ENCODE measurements at places on chromosomes 6 and 20.

GRCh38 chr6:13125841-13126240 is 202.5 kb downstream of the TBC1D7 start:
- DNase-seq = no peak

- no peak for DNase-seq
Observed at GRCh38 chr20:10228330-10228729, 9.7 kb downstream of the SNAP25 start.

DNA sequence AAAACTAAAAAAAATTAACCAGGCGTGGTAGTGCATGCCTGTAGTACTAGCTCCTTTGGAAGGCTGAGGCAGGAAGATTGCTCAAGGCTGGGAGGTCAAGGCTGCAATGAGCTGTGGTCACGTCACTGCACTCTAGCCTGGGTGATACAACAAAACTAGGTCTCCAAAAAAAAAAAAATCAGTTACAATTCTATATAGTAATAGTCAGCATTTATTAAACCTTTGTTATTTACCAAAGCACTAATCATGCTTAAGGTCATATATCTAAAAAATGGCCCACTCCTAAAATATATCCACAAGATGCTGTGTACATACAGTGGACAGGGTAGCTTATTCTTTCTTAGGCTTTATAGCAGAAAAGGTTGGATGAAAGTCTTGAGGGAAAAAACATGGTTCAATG is 152.4 kb downstream of the TFAP2A start:
- DNase-seq = no peak

GRCh38 chr6:133542056-133542821 is 301.1 kb downstream of the EYA4 start:
- DNase-seq = no peak

- no peak for DNase-seq
Observed at GRCh38 chr6:150394053-150394898, 25.5 kb downstream of the IYD start.

- no peak for DNase-seq
Observed at GRCh38 chr6:10101551-10102252, 313.2 kb downstream of the TFAP2A start.

- DNase-seq = no peak
Observed at GRCh38 chr6:20117474-20117873, 94.8 kb downstream of the MBOAT1 start.

DNA sequence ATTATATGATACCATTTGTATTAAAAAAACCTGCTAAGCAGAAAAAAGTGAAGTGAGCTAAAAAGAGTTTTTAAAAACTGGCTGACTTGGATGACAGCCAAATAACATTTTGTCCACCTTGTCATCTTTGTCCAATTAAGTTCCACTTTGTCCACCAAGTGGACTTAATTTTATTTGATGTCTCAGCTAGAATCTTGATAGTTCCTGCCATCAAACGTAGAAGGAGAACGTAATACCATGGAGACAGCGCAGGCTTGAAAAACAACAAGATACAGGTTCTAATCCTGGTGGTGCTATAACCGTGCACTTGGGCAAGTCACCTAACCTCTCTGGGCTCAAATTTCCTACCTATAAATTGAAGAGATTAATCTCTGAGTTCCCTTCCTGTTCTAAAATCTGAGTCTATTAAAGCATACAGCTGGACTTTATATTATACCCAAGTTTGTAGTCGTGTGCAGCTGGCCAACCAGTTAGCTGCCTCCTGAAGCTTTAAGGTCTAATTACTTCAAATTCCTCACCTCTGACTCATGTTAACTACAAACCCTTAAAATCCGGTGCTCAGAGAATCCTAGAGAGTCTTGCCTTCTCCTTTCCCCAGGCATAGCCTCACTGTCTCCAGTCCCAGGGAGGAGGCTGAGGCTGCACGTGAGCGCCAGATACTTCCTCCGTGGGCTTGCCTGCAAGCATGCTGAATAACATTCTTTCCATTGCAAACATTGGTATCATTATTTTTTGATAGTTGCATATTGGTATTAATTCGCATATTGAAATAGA is 16.8 kb downstream of the TMEM244 start:
- peak; percentile 17 for DNase-seq

DNA sequence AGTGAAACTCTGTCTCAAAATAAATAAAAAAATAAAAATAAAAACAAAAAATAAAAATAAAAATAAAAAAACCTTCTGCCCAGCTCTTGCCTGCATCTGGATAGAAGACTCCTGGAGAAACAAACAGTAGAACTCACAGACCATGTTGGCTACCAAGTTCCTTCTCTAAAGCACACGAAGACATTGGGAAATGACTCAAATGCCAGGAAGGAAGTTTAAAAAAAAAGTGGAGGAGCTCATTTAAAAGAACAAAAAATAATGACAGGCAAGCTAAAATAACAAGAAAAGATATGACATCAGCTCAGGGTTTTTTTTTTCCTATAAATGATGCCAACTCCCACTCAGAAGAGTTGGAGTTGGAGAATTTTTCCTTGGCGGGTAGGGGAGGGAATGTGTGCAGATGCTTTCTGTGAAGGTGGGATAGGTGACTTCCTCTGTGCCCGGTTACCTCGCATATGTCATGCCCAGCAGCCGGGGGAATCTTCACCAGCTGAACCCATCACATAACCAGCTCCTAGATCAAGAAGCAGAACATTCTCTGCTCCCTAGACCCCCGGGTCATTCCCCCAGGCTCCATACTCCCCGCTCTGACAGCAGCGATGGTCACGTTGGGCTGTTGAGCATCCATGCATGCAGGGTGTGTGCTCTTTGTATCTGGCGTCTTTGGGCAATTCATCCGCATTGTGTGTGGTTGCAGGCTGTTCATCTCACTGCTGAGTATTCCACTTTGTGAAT is 17.3 kb upstream of the CD93 start:
- DNase-seq = no peak

- no peak for DNase-seq
Observed at GRCh38 chr6:150072201-150072600, 3.3 kb upstream of the ULBP3 start.

Measured in neuronal stem cell (in vitro differentiated cells).